ENCODE measurements at places on chromosomes 11 and 22.

DNA sequence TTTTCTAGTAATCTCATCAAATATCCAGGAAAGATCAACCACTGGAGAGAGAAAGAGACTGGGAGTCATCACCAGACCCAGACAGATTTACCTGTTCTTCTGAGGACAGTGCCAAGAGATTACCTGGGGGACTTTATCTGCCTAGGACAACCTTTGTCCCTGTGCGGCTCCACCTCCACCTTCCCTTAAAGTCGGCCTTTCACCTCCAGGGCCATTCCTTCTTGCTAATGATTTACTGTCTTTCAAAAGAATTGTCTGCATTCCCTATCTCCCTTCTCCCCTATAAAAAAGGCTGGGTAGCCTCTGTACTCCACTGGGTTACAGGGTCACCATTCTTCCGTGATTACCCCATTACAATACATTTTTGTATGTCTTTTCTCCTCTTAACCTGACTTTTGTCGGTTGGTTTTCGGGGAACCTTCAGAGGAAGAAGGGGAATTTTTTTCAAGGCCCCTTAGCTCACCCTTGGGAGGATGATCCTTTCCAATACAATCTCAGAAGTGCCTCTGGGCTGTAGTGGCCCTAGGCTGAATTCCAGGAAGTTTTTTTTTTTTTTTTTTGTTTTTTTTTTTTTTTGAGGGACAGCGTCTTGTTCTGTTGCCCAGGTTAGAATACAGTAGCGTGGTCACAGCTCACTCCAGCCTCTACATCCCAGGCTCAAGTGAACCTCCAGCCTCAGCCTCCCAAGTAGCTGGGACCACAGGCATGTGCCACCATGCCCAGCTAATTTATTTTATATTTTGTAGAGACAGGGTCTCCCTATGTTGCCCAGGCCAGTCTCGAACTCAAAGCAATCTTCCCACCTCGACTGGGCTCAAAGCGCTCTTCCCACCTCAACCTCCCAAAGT, 1.5 kb upstream of the HMOX1 start:
- no peak for DNase-seq
- H3K4me1 ChIP-seq, result peaks cover 24% of the 10 kb centered on the region
- H3K4me3 ChIP-seq, result no peak overlapping the region
- no peaks in the 10 kb centered on the region for H3K36me3 ChIP-seq

DNA sequence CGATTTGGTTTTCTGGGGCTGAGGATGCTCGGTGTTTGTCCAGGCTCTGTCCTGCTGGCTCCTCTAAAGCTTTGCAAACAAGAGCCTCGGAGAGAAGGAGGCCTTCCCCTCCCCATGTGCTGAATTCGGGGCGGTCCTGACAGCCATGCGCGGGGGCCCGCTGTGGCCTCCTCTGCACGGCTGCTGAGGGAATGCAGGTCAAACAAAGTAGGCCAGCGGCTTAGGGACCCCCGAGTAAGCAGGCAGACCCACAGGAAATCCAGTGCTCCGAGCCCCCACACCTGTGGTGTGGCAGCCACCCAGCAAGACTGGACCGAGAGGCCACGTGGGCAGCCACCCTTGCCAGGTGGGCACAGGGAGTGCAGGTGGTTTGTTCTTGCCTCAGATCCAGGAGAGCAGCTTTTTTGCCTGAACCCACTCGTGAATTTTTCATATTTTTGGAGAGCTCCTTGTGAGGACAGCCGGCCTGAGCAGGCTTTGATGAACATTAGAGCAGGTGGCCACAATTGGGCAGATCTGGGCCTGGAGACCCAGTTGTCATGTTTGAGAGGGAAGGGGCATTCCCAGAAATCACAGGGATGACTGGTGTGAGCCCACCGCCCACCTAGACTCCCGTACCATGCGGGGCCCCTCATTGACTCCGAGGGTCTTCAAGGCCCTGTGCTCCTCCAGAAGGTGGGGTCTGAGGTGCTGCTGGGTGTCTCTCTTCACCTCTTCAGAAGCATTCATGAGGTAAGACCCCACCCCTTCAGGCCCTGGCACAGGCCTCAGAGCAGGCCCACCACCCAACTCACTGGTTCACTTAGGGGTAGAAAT, 43.0 kb upstream of the KCNQ1OT1 start:
- DNase-seq, result peak; percentile 58
- H3K4me1 ChIP-seq, result peaks cover 15% of the 10 kb centered on the region
- H3K27me3 ChIP-seq, result no peaks in the 10 kb centered on the region
- H3K4me3 ChIP-seq, result no peak overlapping the region

GRCh38 chr11:116579031-116579653, 193.6 kb downstream of the BUD13 start:
- no peak overlapping the region for H3K27ac ChIP-seq
- peaks cover 24% of the 10 kb centered on the region for H3K4me1 ChIP-seq
- no peak overlapping the region for H3K4me3 ChIP-seq
- no peak for DNase-seq
- H3K36me3 ChIP-seq, result no peaks in the 10 kb centered on the region

GRCh38 chr11:4191031-4191571, 96.5 kb downstream of the RRM1 start:
- H3K27me3 ChIP-seq, result no peaks in the 10 kb centered on the region
- no peak overlapping the region for H3K4me3 ChIP-seq
- H3K27ac ChIP-seq, result peak overlapping the region; percentile 53
- DNase-seq, result peak; percentile 76
- H3K4me1 ChIP-seq, result peaks cover 14% of the 10 kb centered on the region
- H3K36me3 ChIP-seq, result no peaks in the 10 kb centered on the region

All from sigmoid colon (tissue), 7 donors.